ENCODE measurements at places on chromosomes 7 and 10.
A peak's percentile ranks its signal among the peaks of the same experiment; 100 is the strongest.

DNA sequence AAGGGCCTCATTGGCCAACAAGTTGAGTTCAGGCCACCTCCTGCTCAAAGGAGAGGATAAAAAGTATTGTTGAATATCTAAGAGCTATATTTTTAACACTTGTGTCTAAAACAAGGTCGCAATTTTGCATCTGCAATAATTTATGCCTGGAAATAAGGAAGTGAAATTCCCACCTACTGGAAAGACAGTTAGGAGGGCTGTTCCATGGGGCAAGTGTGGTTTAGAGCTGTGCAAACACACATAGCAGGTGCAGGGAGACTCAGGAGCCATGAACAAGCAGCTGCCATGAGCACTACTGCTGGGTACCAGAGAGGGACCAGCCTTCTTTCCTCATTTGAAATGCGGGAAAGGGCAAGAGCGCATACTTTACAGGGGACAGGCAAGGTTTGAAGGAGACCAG lies 35.5 kb upstream of the IKZF1 start:
- no peak for DNase-seq

DNA sequence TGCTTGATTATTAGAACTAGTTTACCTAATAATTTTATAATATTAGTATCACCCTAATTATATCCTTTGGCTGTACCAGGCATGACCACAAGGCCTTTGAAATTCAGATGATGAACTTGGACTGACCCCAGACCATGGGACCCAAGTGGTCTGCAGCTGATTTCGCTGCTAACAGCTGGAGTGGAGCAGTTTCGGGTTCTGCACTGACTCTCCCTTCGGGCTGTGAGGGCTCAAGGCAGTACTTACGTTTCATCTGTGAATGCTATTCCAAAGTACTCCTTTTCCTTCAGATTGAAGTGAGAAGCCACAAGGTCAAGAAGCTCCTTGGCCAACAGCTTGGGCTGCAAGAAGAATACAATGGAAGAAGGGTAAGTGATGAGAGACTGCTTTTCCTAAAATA lies 223.8 kb downstream of the PRPF18 start:
- DNase-seq = no peak

GRCh38 chr10:48740015-48740707 lies 55.5 kb downstream of the WDFY4 start:
- DNase-seq = no peak

DNA sequence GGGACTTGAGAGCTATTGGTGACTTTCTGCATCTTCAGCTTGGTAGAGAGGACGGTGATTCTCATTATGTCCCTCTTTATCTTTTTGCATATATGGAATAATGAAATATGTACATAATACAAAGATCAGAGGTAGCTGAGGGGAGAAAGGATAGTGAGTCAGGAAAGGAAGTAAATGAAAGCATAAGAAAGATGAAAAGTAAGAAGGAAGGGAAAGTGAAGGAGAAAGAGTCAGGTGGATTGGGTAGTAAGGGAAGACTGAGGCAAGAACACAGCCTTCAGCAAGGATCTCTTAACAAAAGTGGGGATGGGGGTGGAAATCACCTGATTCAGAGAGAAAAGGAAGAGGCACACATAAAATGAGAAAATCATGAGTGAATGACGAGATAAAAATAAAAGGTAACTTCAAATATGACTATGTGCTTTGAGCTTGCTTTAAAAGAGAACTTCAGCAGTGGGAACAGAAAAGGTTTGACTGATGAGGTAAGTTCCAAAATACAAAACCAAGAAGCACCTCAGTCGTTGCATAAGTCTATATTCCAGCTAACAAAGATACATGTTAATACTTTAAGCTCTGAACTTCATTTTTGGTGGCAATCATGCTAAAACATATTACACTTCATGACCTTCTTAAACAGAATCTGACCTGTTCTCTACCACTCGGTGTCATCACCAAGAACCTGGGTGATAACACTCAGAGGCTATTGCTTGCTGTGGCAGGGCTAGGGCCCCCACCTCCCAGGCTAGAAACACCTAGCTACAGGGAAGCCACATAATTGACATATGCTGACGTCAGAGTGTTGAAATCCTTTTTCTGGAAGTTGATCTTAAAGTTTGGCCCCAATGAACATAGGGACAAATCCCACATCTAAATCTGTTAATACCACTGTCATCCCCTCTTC lies 32.9 kb downstream of the NRCAM start:
- DNase-seq = no peak

GRCh38 chr10:113982769-113983168 lies 60.9 kb upstream of the ADRB1 start:
- DNase-seq = no peak

DNA sequence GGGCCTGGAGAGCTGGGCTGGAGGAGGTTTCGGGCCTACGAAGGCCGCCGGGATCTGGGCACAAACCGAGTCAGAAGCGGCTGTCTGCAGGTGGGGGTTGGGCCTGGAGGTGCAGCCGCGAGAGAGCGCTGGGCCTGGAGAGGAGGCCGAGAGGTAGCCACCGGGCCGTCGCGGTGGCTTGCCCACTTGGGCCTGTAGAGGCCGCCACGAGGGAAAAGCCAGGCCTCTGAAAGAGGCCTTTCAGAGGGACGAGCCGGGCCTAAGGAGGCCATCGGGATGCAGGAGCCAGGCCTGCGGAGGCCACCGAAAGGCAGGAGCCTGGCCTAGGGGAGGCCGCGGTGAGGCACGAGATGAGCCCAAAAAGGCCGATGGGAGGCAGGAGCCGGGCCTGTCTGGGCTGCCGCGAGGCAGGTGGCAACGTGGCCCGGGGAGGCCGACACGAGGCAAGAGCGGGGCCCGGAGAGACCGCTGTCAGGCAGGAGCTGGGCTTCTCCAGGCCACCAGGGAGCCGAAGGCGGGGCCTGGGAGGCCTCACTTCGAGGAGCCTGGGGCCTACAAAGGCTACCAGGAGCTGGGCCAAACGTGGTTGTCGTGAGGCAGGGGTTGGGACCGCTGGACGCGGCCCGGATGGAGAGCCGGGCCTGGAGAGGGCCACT lies 25.6 kb downstream of the MDH2 start:
- peak; percentile 37 for DNase-seq

DNA sequence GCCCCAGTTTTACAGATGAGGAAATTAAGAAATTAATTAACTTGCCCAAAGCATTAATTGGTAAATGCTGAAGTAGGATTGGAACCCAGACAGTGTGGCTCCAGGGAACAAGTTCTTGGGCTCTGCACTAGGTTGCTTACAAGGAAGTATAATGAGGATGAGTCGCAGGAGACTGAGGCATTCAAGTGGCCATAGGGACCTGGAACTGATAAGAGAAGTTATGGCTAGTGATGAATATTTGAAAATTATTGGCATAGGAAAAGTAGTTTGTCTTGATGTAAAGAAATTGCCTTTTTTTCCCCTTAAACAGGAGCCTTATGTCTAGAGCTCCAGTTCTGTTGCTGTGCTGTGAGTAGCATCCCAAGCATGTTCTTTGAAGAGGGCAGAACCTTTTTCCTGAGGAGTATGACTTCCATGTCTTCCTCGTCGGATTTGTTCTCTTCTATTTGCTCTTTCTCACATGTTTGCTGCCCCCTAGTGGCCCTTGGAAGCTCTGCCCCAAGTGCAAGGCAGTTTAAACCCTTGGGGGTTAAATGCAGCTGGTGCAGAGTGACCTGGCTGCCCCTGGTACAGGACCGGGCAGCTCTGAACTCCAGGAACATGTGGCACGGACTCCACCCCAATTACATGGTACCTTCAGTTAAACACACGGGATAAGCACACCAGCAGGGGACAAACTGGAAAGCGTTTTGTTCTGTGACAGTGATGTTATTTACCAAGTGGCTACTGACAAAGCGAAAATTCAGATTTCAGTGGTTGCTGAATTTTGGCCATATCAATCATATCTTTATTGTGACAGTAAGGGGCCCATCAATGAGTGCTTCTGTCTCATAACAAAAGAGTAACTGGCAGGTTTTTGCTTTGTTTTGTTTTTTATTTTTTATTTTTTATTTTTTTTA lies 148.8 kb downstream of the HECW1 start:
- DNase-seq = peak; percentile 81

- DNase-seq = no peak
These were observed 99.6 kb upstream of the TBX20 start for GRCh38 chr7:35353481-35353880.

GRCh38 chr7:71638108-71638507 lies 506.2 kb downstream of the GALNT17 start:
- DNase-seq = no peak

- DNase-seq = no peak
These were observed 104.1 kb downstream of the DOCK1 start for GRCh38 chr10:127009366-127009765.

GRCh38 chr7:135405969-135406368 lies 103.9 kb downstream of the CNOT4 start:
- DNase-seq = no peak
